ENCODE measurements at places on chromosomes 6 and 20.

- DNase-seq, result no peak
These were observed 61.4 kb upstream of the JARID2 start for GRCh38 chr6:15184441-15184861.

DNA sequence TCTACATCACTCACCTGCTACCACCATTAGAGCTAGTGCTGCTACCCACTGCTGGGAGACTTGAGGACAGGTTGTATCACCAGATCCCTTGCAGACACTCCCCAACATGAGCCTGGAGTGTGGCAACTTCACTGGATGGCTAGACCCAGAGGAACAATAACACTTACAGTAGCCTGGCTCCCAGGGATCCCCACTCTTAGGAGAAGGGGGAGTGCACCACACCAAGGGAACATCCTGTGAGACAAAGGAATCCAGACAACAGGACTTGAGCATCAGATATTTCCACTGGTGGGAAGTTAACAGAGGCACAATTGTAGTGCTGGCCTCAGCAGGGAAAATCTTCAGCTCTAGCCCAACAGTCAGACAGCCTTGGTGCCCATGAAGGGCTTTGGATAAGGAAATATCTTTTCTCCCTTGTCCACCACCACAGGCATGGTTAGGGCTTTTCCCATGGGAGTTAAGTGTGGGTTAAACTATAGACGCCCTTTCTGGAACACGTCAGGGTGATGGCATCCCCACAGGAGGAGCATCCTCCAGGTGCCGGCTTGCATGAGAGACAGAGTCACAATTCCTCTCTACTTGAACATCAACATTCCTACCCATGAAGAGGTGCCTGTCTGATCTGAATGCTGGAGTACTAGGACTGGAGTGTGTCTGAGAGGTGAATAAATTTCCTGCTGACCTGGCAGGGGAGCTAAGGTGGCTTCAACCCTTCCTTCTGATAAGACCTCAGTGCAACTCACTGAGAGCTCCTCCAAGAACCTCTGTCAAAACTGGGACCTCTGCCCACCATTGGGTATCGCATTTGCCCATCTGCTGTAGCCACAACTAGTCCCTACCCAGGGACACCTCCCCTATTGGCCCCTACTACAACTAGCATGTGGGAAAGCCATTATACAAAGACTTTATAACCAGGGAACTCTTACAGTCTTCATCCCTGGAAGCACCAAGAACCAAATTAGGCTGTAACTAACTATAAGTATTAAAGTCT is 55.4 kb upstream of the SIRPG start:
- no peak for DNase-seq

DNA sequence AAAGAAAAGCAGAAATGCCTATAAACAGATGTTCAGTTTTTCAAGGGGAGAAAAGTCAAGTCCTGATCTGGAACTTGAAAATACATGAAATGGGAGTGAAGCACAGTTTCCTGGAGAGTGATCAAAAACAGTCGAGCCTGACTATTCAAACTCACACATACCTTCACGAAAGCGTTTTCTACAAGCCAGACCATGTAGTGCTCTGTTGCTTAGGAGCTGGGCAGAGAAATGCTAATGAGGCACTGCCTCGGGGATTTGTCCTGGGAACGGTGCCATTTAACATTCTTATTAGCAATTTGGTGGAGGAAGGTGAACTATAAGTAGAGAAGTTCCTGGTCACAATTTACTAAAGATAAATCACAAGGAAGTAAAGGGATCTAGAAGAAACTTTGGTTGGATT is 5.9 kb downstream of the NHSL1 start:
- no peak for DNase-seq

GRCh38 chr20:45783656-45784294 is 7.9 kb downstream of the WFDC3 start:
- no peak for DNase-seq

GRCh38 chr6:52130440-52130839 is 43.0 kb upstream of the PKHD1 start:
- DNase-seq, result no peak

GRCh38 chr6:7825986-7826385 is 84.6 kb downstream of the TXNDC5 start:
- no peak for DNase-seq

- no peak for DNase-seq
These were observed 70.2 kb downstream of the PERP start for GRCh38 chr6:138037009-138037504.
